CD4-positive, alpha-beta T cell treated with Interleukin-6 for 4 hours (primary cell): ENCODE measurements at places on chromosomes 6 and 20.

GRCh38 chr20:10115021-10115420 is 80.2 kb downstream of the ANKEF1 start:
- DNase-seq: no peak

GRCh38 chr6:17808609-17809008 is 101.9 kb upstream of the NUP153 start:
- no peak for DNase-seq

GRCh38 chr6:24391756-24392405 is 10.9 kb upstream of the MRS2 start:
- no peak for DNase-seq

- no peak for DNase-seq
These were observed 173.2 kb downstream of the TMEM242 start for GRCh38 chr6:157150076-157150475.

GRCh38 chr6:85461798-85462170 is 11.9 kb downstream of the NT5E start:
- DNase-seq: no peak

GRCh38 chr6:87583822-87584221 is 6.0 kb downstream of the RARS2 start:
- DNase-seq: no peak

- no peak for DNase-seq
These were observed 325.8 kb downstream of the PREX1 start for GRCh38 chr20:48502016-48502415.

- DNase-seq: no peak
These were observed 53.4 kb downstream of the RNF182 start for GRCh38 chr6:13978102-13978640.

DNA sequence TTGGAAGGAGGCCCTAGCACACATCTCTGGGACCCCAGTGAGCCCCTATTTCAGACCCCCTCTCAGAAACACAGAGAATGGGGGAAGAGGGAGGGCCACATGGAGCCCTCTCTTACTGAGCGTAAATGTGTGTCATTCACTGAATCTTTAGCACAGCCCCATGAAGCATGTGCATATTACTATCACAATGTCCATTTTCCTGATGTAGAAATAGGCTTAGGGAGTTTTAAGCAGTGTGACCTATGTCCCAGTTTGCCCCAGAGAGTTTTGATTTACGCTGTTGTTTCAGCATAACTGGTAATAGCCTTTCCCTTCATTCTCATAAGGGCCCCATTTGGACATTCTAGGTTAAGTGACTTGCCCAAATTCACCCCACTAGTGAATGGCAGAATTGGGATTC is 25.0 kb upstream of the TCP11 start:
- no peak for DNase-seq

GRCh38 chr6:47147175-47147727 is 105.1 kb upstream of the ADGRF1 start:
- DNase-seq: no peak

- no peak for DNase-seq
These were observed 47.6 kb downstream of the PPP1R3G start for GRCh38 chr6:5132731-5133130.

DNA sequence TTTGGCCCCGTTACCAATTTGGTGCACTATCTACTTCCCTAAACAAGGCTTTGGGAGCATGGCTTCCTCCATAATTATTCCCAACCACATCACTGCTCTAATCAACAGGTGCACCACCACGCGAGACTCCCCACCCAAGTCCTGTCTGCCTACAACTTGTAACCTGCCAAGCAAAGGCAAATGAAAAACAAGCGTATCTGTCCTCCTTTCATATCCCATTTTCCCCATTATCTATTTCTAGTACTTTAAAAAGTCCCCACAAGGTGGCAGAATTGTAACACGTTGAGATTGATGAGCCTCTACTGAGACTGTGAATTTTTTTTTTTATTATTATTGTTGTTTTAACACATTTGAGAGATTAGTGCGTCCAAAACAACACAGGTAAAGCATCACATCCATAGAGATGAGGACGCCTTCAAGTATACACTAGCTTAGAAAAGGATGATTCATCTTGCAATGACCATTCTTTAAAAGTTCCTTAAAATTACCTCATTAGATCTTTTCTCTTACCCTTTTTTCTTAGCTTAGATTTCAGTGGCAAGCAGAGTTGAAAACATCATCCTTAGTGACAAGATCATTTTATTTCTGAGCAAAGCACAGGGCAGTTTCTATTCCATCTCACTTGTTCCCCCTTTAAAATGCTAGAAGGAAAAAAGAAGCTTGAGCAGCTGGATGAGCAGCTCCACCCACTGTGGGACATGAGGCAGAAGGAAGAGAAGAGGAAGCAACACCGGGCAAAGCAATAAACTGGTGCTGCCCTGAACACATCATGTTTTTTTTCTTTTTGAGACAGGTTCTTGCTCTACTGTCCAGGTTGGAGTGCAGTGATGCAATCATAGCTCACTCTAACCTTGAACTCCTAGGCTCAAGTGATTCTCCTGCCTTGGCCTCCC is 210.8 kb downstream of the ARHGAP18 start:
- DNase-seq: peak; percentile 19

GRCh38 chr6:115575285-115575684 is 485.4 kb downstream of the FRK start:
- DNase-seq: no peak

DNA sequence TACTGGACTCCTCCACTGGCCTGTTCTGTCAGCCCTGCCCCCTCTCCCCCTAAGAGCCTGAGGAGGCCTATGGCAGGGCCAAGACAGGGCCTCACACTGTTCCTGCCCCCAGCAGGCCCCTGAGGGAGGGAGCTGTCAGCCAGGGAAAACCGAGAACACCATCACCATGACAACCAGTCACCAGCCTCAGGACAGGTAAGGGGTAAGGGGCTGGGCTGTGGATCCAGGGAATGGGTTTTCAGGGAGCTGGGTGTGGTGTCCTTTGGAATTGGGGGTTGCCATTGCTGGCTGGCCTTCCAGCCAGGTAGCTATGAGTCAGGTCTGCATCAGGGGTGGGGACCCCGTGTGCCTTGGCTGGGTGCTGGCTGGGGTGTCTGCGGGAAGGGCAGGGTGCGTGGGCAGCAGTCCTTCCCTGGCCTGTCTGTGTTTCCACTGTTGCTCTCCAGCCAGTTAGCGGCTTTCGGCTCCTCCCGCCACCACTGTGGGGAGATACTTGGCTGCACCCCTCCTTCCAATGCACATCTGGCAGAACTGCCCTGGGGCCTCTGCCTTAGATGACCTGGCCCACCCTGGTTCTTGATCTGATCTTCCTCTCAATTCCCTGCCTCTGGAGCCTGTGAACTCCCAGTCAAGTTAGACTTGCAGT is 3.9 kb downstream of the SLC29A1 start:
- no peak for DNase-seq

DNA sequence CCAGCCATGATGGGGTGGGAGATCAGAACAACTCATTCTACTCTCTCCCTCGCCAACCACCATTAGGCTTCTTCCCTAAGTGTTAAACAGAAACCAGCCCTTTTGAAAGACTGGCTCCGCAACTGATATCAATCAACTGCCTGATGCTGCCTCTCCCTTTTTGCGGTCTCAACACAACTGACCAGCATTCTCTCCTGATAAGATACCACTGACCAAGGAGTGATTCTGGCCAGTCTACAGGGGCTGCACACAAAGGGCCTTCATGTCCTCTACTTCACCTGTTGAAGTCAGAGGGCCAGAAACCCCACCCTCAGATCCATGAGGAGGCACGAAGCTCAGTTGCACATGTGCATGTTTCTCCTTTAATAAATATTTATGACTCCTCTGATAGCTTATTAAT is 145.1 kb downstream of the CD24 start:
- no peak for DNase-seq

DNA sequence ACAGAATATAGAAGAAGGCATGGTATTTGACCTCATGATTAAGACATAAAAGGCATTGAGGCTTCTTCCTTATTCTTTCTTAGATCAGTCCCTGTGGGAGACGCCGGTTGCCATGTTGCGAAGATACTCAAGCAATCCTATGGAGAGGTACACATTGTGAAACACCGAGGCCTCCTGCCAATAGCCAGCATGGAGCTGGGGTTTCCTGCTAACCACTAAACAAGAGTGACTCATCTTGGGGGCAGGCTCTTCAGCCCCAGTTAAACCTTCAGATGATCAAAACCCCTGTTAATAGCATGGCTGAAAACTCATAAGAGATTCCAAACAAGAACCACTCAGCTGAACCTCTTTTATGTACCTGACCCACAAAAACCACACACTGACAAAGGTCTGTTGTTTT is 478.8 kb downstream of the CD83 start:
- DNase-seq: peak; percentile 7

- DNase-seq: no peak
These were observed 182.6 kb downstream of the CDKAL1 start for GRCh38 chr6:20716865-20717264.

- no peak for DNase-seq
These were observed 10.6 kb downstream of the IL22RA2 start for GRCh38 chr6:137162692-137163306.

DNA sequence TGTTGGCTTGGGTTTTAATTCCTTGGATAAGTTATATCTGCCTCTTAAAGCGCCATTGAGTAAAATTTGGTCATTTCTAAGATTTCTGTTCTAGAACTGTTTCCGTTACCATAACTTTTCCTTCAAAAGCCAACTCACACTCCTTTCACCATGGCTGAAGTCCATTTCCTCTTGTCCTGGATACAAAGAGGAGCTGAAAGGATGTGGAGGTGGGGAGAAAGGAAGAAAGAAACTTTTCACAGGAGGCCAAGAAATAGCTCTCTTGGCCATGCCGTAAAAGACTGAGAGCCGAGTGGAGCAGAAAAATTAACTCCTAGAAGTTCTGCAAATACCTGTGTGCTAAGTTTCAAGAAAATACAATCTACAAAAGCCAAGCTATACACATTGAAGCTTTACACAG is 21.6 kb downstream of the GABBR1 start:
- DNase-seq: no peak

DNA sequence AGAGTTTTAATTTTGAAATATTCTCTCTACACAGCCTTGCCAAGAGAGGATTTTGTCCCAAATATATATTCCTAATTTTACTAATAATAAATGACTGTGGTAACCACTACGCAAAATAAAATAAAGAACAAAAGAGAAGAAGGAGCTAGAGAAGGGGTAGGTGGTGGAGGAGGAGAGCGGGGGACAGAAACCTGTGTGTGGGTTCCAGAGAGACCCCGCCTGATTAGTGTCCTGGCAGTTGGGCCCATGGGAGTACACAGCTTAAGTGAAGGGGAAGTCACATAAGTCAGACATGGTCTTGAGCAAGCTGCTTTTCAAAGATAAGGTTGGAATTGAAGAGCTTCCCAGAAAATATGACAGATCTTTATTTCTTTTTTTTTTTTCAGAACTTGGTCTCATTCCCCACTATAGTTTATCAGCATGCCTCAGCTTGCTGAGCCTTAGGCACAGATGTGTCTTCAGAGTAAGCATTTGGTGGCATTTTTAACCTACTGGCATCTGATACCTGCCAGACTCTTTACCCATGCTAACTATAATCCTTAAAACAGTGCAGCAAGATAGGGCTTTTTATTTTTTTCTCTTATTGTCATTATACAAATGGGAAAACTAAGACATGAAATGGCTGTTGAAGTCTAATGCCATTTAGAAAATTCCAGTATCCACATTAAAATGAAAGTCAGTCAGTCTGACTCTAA is 9.6 kb upstream of the RHAG start:
- DNase-seq: no peak

DNA sequence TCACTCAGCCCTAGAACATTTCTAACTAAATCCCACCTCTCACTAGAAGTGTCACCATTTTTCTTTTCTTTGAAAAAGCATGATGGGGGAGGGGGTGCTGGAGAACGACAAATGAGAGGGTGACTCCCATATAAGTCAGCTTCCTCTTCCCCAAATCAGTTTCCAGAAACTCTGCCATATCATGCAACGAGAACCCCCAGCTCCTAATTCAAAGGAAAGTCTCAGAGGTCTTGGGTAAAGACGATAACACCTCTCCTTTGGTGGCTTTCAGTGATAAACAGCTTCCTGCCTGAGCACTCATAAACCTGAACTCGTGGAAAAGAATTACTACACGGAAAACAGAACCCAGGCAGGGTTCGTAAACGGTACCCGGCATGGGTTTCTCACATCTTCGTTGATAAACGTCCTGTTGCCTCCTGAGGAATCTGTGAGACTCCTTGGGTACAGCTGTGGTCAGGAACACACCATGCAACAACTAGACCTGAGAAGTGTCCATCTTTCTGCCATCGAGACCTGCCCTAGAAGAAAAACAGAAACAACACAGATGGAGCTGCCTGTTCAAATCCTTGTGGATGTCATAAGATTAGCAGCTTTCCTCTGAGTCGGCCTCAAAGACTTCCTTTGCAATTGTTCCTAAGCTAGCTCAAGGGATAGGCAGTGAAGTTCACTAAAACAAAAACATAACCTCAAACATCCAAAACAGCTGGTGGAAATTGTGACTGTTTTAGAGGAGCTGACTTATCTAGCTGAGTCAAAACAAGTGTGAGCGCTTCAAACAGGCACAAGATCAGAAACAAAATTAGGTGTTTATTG is 185.8 kb upstream of the PRDM1 start:
- DNase-seq: peak; percentile 5

DNA sequence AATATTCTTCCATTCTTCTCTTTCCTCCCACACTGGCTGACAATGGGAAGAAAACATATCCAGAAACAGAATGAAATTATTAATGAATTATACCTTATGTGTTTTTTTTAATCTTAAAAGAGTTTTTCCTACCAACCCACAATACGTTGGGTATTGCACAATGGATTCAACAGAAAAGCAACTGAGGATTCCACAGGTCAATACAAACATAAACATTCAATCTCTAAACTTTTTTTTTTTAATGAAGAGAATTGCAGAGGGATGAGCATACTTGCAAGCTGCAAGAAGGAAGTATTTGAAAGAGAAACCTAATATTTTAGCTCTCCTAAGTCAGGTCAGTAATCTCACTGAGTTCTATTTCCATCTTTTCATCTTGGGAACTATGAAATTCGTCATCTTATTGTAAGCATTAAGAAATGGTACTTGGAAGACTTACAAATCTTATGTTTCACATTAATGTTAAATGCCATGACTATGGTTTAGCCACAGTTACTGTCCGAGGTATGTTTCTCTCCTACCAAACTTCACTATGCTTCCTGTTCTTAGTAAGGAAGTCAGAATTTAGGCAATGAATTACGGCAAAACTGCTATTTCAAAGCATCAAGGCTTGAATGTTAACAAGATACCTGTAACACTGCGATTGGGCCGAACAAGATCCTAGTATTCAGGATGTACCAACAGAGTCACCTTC is 100.8 kb downstream of the HIVEP2 start:
- DNase-seq: no peak
